Diencephalon (tissue), 1 donor: ENCODE measurements at places on chromosomes 7 and 10. TPM values are rescaled to one million over a fixed set of nuclear protein-coding genes. Genes with fewer than 3 reads are reported as not detected.

Gene MBL2
- total RNA-seq: not detected

Gene CPA2
- total RNA-seq: not detected

Gene TLX1
- total RNA-seq: not detected

Gene ADAM22
- total RNA-seq: 103 TPM

Gene NRAP
- 0.23 TPM for total RNA-seq

Gene SEMA4G
- 17.5 TPM for total RNA-seq

Gene UPP1
- 16.8 TPM for total RNA-seq

Gene TDRD1
- 1.4 TPM for total RNA-seq

Gene PTPN12
- 89.5 TPM for total RNA-seq

Gene PRTFDC1
- 31.8 TPM for total RNA-seq

Gene CALML3
- total RNA-seq: 0.69 TPM

Gene STEAP4
- 0.23 TPM for total RNA-seq

Gene C7orf57
- total RNA-seq: 5.8 TPM

Gene PNLIPRP1
- not detected for total RNA-seq

Gene PAPOLB
- total RNA-seq: 1.8 TPM

Gene TRPV5
- 0.23 TPM for total RNA-seq

Gene VSIR
- total RNA-seq: 8.3 TPM

Gene NME8
- total RNA-seq: not detected

Gene CLDN12
- total RNA-seq: 53.7 TPM

Gene CHRM2
- total RNA-seq: 23.3 TPM

Gene UBE2D1
- total RNA-seq: 51.9 TPM

Gene PPP1R17
- 2.8 TPM for total RNA-seq

Gene PLA2G12B
- total RNA-seq: not detected

Gene VSTM2A
- total RNA-seq: 200 TPM

Gene CLCN1
- not detected for total RNA-seq

Gene RSPH10B2
- total RNA-seq: 6.0 TPM

Gene NPSR1
- 1.8 TPM for total RNA-seq

Gene SOSTDC1
- total RNA-seq: 9.7 TPM

Gene ETV1
- 62.5 TPM for total RNA-seq

Gene STK32C
- total RNA-seq: 22.4 TPM

Gene EGFR
- 24.0 TPM for total RNA-seq

Gene ZFAND4
- 27.5 TPM for total RNA-seq

Gene SPDYE16
- total RNA-seq: 0.23 TPM

Gene ANKRD26
- total RNA-seq: 35.3 TPM

Gene ARHGEF35
- total RNA-seq: 1.4 TPM

Gene DNAJC30
- total RNA-seq: 3.5 TPM

Gene CUZD1
- 0.69 TPM for total RNA-seq

Gene SLC39A12
- 20.1 TPM for total RNA-seq

Gene FBXL13
- total RNA-seq: 18.5 TPM

Gene KLHDC10
- 116 TPM for total RNA-seq

Gene TAS2R4
- total RNA-seq: 4.4 TPM

Gene CYP3A7
- total RNA-seq: not detected

Gene CYP26C1
- total RNA-seq: 0.23 TPM

Gene PRPS1L1
- not detected for total RNA-seq

Gene CCL26
- total RNA-seq: not detected

Gene HOGA1
- total RNA-seq: 2.5 TPM

Gene SPAM1
- total RNA-seq: not detected

Gene SFTPA1
- total RNA-seq: not detected

Gene LIPK
- not detected for total RNA-seq

Gene CLDN4
- 0.69 TPM for total RNA-seq

Gene MKLN1
- total RNA-seq: 61.4 TPM

Gene MRLN
- 0.69 TPM for total RNA-seq
